ENCODE measurements at places on chromosomes 6 and 20. TPM values are rescaled to one million over a fixed set of nuclear protein-coding genes. Genes with fewer than 3 reads are reported as not detected.

DNA sequence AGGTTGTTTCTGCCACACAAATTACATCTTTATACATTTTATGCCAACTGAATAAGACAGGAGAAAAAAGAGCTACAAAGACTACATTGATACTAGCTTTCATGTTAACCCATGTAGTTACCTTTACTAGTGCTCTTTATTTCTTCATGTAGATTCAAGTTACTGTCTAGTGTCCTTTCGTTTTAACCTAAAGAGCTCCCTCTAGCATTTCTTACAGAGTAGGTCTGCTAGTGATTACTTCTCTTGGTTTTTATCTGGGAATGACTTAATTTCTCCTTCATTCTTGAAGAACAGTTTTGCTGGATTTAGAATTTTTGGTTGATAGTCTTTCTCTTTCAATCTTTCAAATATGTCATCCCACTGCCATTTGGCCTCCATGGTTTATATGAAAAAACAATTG lies 21.2 kb upstream of the NOP56 start:
- DNase-seq = no peak

DNA sequence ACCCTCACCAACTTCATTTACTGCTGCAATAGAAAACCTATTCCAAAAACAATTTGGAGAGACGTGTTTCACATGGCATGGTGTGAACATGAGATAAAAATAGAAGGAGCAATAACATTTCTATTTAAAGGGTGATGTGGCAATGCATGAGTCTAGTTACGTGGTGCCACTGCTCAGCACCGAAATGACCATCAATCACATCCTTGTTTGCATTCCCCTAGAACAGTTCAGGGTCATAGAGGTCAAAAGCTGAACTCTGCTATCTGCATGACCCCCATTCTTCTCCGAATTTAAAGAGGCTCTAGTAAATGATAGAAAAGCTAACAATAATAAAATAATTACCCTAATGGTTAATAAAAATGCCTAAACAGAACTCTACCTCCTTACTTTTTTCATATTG lies 29.5 kb downstream of the ROS1 start:
- DNase-seq = no peak

Gene CGAS
- total RNA-seq = 2.4 TPM

GRCh38 chr20:18276821-18277220 lies 11.5 kb upstream of the ZNF133 start:
- no peak for DNase-seq

Gene CRISP2
- not detected for total RNA-seq

DNA sequence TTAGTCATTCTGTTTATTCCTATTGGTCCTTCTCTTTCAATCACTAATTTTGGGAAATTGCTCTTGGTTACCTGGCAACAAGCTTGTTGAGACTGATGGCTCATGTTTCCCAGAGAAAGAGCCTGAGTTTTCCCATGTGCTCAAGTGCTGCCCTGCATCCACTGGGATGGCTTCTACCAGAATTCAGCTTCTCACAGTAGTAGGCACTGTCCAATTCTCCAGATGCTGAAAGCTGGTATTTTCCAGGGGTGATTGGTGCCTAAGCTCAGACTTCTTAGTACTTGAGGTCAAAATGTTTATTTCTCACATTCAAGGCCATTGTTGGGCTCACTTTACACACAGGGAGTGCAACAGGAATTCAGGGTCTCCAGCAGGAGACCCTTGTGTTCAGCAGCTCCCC lies 29.1 kb upstream of the SLC2A12 start:
- no peak for DNase-seq

DNA sequence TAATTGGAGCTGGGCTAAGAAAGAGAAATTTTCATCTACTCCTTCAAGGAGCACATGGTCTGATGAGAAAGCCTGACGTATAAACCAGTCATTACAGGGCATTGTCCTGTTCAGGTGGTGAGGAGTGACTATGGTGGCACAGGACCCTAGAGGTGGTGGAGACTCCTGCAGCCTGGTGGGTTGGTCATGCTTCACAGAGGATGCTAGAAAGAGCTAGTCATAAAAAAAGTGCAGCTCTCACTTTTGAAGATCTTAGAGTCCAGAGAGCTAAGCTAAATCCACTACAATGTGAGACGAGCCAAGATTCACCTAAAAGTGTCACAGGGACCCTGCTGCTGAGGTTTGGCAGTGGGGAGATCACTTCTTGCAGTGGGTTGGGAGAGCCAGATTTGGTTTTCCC lies 9.8 kb upstream of the ZNF831 start:
- DNase-seq = no peak

- DNase-seq = no peak
These were observed 322.8 kb downstream of the CD83 start for GRCh38 chr6:14440215-14440910.

- DNase-seq = no peak
These were observed 17.3 kb downstream of the TNFAIP3 start for GRCh38 chr6:137884149-137884909.

- no peak for DNase-seq
These were observed 21.4 kb downstream of the ACTR5 start for GRCh38 chr20:38769376-38770295.

- DNase-seq = no peak
These were observed 586.0 kb upstream of the CHD6 start for GRCh38 chr20:42204109-42204660.

Gene LHFPL5
- total RNA-seq = not detected

DNA sequence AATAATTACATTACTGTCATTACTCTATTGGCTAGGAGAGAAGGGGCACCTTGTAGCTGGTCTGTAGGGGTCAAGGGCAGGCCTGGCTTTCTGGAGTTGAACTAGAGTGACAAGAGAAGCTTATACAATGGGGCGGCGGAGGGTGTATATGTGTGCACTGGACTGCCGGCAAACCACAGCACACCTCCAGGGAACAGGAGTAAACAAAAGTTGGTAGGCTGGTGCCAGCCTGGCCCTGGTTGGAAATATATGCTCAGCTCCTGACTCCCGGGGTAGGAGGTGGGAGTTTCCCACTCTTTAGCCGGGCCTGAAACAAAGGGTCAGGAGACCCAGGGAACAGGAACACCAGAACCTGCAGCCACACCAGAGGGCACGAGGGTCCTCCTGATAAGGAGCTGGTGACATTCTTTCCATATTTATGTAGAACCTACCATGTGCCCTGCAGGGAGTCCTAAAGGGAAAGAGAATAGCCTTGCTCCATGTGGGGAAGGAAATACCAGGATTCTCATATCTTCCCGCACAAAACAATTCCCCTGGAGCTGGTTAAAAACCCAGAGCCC lies 5.1 kb downstream of the C6orf132 start:
- peak; percentile 73 for DNase-seq

DNA sequence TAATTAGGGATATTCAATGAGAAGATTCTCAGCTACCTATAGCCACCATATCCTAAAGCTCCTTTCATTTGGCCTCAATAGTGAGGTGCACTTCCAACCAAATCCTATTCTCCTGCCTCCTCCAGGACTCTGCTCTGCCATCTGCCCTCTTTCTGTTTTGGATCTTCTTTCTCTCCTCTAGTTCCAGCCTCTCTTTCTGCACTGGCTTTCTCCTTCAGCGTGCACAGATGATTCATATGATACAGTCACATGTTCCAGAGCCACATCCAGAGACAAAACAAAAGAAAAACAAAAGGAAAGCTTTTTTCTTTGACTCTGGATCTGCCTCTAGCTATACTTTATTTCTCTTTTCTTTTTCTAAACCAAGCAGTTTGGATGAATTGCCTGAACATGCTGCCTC lies 531.9 kb upstream of the MAN1A1 start:
- no peak for DNase-seq

- DNase-seq = peak; percentile 40
These were observed 87.9 kb downstream of the CD40 start for GRCh38 chr20:46206025-46206424.

Gene ENPP3
- total RNA-seq = 6.6 TPM

GRCh38 chr6:138204303-138204702 lies 14.0 kb downstream of the PBOV1 start:
- no peak for DNase-seq

- DNase-seq = no peak
These were observed 109.1 kb upstream of the PLEKHG1 start for GRCh38 chr6:150490586-150490985.

DNA sequence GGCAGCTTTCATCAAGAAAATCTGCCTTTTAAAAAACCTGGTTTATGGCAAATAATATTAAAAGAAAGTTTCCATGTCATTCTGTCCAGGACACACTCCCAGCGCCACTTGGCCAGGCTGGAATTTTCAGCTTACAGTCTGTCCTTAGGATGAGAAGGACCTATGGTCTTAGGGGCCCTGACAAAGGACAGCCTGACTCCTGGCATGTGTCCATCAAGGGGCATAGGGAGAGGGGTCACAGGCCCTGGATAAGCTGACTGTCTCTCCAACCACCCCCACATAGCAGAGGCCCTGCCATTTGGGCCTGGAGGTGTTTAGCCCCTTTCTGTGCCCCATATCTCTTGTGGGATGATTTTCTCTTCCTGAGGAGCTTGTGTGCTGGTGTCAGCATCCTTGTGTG lies 60.6 kb downstream of the ADTRP start:
- DNase-seq = no peak

Measured in mucosa of descending colon (tissue), 3 donors.